ENCODE measurements at places on chromosomes 4 and X. TPM values are rescaled to one million over a fixed set of nuclear protein-coding genes. Genes with fewer than 3 reads are reported as not detected.

DNA sequence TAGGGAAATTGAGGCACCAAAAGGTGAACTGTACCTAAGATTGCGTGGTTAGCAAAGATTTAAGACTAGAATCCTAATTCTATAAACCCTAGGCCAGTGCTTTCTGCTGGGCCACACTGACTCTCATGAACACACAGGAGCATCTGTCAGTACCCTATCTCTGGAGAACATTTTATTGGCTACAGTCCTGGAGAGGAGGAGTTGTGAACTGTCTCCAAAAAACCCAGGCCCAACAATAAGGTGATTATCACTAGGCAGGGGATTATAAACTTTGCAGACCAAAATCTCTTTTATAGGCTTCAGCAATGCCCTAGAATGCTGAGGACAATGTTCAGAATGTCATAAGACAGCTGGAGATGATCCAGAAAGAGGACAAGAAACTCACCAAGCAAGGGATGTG is 24.1 kb downstream of the OPHN1 start:
- DNase-seq: no peak

GRCh38 chr4:20137176-20137575 is 114.5 kb upstream of the SLIT2 start:
- no peak for DNase-seq

DNA sequence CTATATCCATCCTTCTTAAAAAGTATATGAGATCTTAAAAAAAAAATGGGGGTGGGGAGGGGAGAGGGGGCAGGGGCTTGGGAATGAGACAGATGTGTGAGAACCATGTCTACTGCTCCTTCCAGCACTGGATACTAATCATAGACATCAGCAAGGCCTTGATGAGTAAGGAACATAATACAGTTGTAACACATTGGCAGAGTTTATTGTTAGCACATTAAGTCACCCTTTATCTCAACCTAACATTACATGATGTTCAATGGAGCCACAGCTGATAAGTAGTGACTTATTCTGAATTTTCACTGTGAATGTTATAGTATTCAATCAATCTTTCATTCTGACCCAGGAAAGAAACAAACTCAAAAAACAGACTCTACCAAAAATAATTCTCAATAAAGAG is 47.3 kb upstream of the KCNE5 start:
- no peak for DNase-seq

GRCh38 chr4:41594432-41594831 is 56.5 kb downstream of the LIMCH1 start:
- DNase-seq: peak; percentile 52

GRCh38 chrX:134780908-134781307 is 122.6 kb upstream of the PLAC1 start:
- no peak for DNase-seq

DNA sequence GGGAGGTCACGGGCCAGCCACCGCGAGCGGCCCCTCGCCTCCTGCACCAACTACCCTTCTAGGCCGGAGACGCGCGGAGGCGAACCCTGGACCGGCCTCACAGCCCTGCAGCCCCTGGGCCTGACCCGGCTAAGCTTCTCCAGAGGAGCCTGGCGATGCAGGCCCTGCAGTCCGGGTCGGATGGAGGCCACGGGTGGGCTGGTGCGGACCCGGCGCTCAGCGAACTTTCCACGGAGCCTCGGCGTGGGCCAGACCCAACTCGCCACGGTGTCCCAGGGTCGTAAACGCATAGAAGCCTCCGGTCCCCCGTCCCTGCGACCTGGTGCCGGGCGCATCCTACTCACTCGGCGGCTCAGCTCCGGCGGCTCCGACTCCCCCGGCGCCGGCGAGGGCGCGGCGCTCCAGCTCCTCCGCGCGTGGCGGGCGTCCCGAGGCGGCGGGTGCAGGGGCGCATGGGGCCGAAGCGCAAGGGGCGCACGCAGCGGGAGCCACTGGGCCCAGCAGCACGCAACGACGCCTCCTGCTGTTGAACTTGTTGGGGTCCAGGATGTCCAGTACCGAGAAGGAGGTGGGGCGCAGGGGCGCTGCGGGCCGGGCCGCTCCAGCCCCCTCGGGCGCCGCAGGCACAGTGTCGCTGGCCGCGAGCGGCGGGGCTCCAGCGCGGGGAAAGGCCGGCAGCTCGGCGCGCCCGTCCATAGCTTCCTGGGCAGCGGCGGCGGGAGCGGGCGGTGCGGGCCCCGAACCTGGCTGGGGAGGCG is 427 bp downstream of the NKX1-1 start:
- no peak for DNase-seq

GRCh38 chr4:138627096-138627495 is 384.9 kb upstream of the SLC7A11 start:
- no peak for DNase-seq

DNA sequence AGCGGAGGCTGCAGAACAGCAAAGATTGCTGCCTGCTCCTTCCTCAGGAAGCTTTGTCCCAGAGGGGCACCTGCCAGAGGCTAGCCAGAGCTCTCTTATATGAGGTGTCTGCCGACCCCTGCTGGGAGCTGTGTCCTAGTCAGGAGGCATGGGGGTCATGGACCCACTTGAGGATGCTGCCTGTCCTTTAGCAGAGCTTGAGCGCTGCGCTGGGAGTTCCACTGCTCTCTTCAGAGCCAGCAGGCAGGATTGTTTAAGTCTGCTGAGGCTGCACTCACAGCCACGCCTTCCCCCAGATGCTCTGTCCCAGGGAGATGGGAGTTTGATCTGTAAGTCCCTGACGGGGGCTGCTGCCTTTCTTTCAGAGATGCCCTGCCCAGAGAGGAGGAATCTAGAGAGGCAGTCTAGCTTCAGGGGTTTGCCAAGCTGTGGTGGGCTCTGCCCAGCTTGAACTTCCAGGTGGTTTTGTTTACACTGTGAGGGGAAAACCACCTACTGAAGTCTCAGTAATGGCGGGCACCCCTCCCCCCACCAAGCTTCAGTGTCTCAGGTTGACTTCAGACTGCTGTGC is 10.9 kb downstream of the DCK start:
- no peak for DNase-seq

DNA sequence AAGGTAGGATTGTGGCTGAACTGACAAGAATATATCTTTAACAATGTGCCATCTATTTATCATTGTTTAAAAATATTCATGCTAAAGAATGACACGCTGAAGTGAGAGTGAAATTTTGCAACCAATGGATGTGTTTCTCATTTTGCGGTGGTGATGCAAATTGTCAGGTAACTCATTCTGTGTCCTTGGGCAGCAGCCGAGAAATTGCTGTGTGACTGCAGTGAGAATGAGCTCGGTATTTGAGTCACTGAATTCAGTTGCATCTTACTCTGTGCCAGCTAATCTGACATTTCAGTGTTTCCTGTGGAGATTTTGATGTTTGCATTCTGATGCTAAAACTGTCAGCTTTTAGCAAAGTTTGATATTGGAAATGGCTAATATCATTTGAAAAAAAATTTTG is 28.1 kb downstream of the MCUB start:
- DNase-seq: no peak

DNA sequence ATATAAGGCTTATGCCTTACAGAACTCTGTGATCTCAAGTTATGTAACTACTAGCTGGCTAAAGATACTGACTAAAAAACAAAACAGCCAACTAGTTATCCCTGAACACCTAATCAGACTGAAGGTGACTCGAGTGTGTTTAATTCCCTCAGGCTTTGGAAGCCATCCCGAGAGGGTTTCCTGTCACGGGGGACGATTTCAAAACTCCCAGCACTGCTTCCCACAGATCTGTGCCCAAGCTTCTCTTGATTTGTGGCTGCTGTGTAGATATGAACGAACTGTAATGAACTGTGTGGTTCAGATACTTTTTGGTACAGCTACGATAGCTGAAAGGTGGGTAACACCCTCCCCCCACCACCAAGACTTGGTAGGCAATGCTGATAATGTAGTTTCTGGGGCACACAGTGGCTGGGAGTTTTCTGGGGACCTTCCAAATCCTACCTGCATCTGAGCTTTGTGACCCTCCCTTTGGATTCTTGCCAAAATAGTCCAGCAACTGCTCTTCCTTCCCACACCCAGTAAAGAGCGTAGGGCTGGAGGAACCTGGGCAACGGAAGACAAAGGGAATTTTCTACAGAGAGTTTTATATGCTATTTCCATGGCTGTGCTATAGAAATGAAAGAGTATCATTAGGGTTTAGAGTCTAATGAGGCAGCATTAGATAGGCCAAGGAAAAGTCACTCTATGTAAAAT is 148.8 kb downstream of the MGST2 start:
- peak; percentile 51 for DNase-seq

GRCh38 chrX:72576141-72576894 is 3.7 kb upstream of the HDAC8 start:
- no peak for DNase-seq

DNA sequence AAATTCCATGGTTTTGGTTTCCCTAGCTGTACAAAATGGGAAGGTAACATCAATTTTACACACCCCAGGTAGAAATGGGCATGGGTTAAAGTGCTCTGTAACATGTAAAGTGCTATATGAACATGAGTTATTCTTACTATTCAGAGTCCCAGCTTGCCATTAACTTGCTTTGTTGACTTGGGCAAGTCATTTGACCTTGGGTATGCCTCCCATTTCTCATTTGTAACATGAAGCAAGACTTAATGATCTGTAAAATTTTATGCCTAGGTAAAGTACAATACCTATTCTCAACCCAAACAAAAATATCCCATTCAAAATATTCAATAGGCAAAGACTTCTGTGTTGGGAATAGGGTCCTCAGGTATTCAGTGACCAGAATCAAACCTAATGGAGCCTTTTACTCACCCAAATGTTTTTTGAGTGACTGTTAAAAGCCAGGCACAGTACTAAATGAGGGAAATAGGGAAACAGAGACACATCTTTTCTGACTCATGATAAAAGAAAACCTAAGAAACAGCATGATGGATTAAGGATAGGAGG is 126.6 kb downstream of the SH3RF1 start:
- DNase-seq: no peak

DNA sequence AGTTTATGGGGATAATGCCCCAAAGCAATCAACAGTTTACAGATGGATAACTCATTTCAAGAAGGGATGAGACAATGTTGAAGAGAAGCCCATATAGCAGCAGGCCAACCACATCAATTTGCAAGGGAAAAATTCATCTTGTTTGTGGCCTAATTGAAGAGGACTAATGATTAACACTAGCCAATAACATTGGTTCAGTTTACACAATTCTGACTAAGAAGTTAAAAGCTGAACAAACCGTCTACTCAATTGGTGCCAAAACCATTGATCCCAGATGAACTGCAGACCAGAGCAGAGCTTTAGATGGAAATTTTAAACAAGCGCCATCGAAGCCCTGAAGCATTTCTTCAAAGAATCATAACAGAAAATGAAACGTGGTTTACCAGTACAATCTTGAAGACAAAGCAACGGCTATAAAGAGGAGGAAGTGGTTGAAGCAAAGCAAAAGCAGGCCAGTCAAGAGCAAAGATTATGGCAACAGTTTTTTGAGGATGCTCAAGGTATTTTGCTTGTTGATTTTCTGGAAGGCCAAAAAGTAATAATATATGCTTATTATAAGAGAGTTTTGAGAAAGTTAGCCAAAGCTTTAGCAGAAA is 20.5 kb upstream of the BLTP1 start:
- no peak for DNase-seq

GRCh38 chrX:13923845-13924244 is 105.8 kb downstream of the GEMIN8 start:
- DNase-seq: no peak

DNA sequence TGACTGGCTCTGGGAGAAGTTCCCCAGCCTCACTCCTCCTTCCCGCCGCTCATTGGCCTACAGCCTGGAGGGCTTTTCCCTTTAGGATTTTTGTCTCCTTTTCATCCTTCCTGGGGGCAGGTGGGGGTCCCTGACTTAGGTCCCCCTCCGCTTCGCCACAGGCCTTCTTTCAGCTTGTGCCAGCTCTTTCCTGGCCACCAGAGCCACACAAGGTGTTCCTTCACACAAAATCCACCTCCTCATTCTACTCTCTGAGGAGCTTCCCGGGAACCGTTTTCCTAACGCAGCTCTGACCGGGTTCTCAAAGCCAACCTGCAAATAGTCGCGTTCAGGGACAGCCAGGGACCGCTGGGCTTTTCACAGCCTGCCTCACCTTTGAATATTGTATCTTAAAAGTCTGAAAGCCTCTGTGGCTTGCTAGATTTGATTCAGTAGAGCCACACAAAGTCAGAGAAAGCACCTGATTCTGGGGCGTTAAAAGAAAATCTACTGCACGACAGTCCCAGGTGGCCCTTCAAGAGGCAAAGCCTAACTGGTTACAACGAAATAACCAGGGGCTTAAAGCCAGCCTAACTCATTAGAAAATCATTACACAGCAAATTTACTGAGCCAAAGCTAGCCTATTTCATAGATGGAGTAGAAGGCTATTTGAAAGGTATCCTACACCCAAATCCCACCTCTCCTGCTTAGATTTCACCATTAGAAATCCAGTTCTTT is 731 bp upstream of the GPC3 start:
- no peak for DNase-seq

DNA sequence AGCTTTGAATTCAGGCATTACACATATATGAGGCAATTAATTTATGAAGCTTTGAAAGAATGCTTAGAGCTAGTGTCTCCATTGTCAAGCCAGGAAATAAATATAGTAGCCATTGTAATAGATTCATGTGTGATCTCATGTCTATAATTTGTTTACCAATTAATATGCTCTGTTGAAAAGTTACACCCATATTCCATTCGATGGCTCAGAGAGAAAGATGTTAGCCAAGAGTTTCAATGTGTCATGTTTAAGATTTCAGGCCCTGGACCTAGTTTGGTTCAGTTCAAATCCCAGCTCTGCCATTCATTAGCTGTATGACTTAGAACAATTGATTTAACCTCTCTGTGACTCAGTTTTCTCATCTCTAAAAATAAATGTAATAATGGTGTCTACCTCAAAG is 263.3 kb downstream of the SNCA start:
- DNase-seq: no peak

GRCh38 chrX:15877380-15877779 is 22.8 kb upstream of the AP1S2 start:
- peak; percentile 20 for DNase-seq

DNA sequence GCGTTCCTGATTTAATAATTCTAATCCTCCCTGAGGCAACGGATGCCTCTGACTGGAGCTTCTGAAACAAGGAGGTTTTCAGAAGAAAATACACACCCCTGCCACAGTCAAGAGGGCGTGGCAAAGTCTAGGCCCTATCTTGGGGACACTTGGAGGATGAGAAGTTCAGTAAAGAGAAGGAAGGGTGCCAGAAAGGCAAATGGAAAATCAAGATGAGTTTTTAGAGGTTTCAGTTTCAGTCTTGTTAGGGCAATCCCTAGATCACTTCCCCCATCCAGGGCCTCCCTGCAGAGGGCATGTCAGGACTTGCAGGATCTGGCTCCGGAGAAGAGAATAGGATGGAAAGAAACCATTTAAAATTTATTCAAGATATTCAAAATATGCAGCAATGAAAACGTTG is 28.5 kb upstream of the FGF2 start:
- DNase-seq: peak; percentile 23

- DNase-seq: no peak
These were observed 277.3 kb upstream of the TRPC5 start for GRCh38 chrX:112359906-112360305.

Gene SPARCL1
- total RNA-seq: 267 TPM

Gene TLR10
- 0.17 TPM for total RNA-seq

Gene PPP4R3C
- total RNA-seq: not detected

Gene SSX2B
- total RNA-seq: not detected

Gene NAP1L3
- total RNA-seq: 0.28 TPM

Gene ARSH
- not detected for total RNA-seq

Gene N4BP2
- total RNA-seq: 3.0 TPM
